ENCODE measurements at places on chromosomes 7 and 10. TPM values are rescaled to one million over a fixed set of nuclear protein-coding genes. Genes with fewer than 3 reads are reported as not detected.

ASB10 gene
- not detected for total RNA-seq

CC2D2B gene
- total RNA-seq = not detected

DNAJC12 gene
- total RNA-seq = 0.39 TPM

C10orf53 gene
- not detected for total RNA-seq

HOXA6 gene
- total RNA-seq = 6.5 TPM

OR9A4 gene
- total RNA-seq = not detected

SNX8 gene
- total RNA-seq = 33.7 TPM

SEMA3C gene
- not detected for total RNA-seq

AUTS2 gene
- total RNA-seq = 1.2 TPM

MARVELD1 gene
- 38.7 TPM for total RNA-seq

RAB19 gene
- not detected for total RNA-seq

KLHDC10 gene
- 12.9 TPM for total RNA-seq

AGFG2 gene
- 46.2 TPM for total RNA-seq

VPS50 gene
- 18.0 TPM for total RNA-seq

CBX3 gene
- total RNA-seq = 115 TPM

CXCL12 gene
- total RNA-seq = 19.4 TPM

PLXDC2 gene
- 1.1 TPM for total RNA-seq

CPVL gene
- total RNA-seq = 2.6 TPM

MUC3A gene
- not detected for total RNA-seq

TRIP6 gene
- total RNA-seq = 107 TPM

KEL gene
- not detected for total RNA-seq

GCK gene
- total RNA-seq = not detected

TMEM140 gene
- 23.1 TPM for total RNA-seq

HMX2 gene
- not detected for total RNA-seq

PIK3AP1 gene
- not detected for total RNA-seq

CALML3 gene
- total RNA-seq = not detected

ARMC3 gene
- total RNA-seq = not detected

GPER1 gene
- total RNA-seq = 0.79 TPM

LRRTM3 gene
- total RNA-seq = not detected

MACC1 gene
- total RNA-seq = not detected

C10orf62 gene
- not detected for total RNA-seq

HSPA12A gene
- total RNA-seq = 0.05 TPM

IFIT3 gene
- 61.5 TPM for total RNA-seq

TRPV5 gene
- total RNA-seq = not detected

CCDC3 gene
- total RNA-seq = 2.4 TPM

OPN4 gene
- total RNA-seq = not detected

RBM20 gene
- 0.15 TPM for total RNA-seq

HUS1 gene
- 41.6 TPM for total RNA-seq

GTPBP10 gene
- total RNA-seq = 16.5 TPM

All from mammary microvascular endothelial cell (primary cell).